ENCODE measurements at places on chromosomes 12 and 14. TPM values are rescaled to one million over a fixed set of nuclear protein-coding genes. Genes with fewer than 3 reads are reported as not detected.

- DNase-seq = no peak
Measured at GRCh38 chr12:117486840-117487659, 125.6 kb upstream of the NOS1 start.

- DNase-seq = no peak
Measured at GRCh38 chr12:11085419-11085818, 6.7 kb downstream of the TAS2R43 start.

PSME1 gene
- 401 TPM for total RNA-seq

CIROP gene
- not detected for total RNA-seq

GPR84 gene
- total RNA-seq = 2.0 TPM

DNA sequence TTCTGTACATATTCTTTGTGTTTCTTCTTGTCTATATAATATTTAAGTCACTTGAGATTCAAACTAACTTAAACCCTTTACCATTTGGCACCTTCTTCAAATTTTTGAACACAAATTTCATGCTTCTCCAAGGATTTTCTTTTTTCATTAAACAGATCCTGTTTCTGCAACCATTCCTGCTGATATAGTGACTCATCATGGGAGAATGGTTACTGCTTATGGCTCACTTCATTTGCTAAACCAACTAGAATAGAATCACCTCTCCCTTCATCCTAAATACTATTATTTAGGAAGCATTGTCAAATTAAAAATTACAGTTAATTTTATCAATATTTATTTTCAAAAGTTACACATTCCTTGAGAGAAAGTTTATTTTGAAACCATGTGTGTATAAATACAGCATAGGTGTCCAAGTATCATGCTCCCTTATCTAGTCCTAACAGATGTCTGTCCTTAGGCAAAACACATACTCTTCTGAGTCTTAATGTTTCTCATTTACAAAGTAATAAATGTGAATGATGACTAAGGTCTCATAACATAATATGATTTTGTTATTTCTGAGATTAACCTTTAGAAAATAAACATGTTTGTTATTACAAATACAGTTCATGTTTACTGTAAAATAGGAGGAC, 40.7 kb downstream of the PLCZ1 start:
- no peak for DNase-seq

DNA sequence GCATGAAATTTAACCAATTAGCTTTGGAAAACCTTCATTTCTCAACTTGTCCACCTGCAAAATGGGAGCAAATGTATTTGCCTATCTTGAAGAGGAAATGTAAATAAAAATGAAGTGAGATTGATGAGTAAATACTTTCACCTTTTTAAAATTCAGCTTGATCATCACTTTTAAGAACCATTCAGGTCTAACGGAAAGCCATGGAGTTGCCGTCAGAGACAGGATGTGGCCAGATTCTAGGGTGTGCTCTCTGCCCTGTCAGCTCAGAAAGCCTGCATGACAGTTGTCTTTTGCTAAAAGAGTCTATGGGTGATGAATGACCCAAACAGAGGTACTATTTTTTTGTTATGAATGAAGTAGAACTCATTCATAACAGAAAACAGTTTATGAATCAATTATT, 104.3 kb upstream of the SLC35F4 start:
- DNase-seq = no peak

DNA sequence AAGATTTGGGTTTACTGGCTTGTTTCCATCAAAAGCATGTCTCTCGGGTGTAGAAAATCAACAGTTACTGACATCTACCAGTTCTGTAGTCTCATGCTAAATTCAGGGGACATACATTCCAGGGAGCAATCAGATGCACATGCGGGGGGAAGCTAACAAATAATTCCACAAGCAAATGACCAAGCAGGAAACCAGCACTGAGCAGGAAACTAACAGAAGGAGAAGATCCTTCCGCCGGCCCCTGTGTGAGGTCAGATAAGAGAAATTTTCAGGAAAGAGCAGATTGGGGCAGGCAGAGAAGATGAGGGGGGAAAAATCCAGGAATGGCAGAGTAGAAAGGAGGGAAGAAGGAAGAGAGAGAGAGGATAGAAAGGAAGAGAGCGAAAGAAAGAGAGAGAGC, 127.6 kb upstream of the TMCC3 start:
- no peak for DNase-seq

DNA sequence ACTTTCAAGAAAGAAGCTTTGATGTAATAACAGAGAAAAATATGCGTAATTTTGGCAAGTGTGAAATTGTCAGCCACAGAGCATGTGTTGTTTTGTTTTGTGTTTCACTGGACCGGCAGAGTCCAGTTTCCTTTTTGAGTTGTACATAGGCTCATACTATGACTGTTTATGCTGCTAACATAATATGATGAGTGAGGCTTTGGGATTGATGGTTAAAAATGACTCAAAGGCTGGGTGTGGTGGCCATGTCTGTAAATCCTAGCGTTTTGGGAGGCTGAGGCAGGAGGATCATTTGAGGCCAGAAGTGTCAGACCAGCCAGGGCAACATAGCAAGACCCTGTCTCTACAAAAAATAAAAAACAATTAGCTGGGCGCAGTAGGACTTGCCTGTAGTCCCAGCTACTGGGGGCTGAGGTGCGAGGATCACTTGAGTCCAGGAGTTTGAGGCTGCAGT, 487.9 kb downstream of the PCNX1 start:
- DNase-seq = no peak

DNA sequence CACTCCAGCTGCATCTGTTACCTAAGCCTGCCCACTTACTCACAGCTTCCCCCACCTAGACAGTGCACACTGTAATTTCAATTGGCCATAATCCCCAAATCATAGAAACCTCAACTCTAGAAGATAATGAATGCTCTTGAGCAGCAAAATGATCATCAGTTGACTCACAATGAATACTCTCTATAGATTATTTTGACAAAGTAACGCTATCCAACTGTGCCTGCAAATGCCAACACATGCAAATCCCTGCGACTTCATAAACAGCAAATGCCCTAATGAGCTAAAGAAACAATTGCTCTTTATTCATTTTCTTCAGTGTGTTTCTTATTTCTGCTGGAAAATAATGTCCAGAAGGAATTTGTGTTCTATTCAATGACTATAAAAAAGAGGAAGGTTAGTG, 319.5 kb downstream of the PAWR start:
- no peak for DNase-seq

- DNase-seq = no peak
Measured at GRCh38 chr12:52306731-52307130, 14.5 kb downstream of the KRT83 start.

- DNase-seq = no peak
Measured at GRCh38 chr12:111122458-111122878, 202.1 kb upstream of the MYL2 start.

GRCh38 chr12:71135812-71136176, 22.0 kb downstream of the TSPAN8 start:
- DNase-seq = no peak

GPR135 gene
- total RNA-seq = 2.1 TPM

ATN1 gene
- total RNA-seq = 29.9 TPM

DNA sequence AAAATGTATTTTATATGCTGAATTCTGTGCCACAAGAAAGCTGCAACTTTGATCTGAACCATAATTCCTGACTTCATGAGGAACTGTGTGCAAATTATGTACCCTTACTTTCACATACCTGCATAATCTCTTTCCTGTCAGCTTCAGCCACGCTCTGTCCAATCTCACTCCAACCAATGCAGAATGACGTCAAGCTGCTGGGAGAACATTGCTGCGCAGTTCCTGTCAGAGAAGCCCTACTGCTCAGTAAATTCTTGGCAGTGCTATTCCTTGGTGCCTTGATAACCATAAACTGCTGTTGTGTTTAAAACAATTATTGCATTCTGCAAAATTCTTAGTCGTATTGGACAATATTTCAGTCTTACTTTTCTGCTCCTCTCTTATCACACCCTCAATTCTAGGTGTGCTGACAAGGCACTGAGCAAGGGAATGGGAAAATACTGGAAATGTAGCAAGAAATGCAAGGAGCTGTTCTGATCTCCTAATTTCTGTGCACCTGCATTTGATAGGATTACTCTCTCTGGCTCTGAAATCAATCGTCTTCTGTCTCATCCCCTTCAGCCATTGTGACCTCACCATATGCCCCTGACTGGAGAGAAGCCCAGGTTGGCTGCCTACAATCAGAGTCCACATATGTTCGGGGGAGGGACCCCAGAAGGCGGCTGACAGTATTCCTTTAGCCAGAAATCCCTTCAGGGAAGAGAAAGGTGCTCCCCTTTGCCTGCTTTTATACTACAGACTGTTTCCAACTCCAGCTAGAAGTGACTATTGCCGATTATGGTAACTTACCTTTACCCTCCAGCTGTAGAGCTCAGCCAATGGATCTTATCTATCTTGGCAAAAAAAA, 274.9 kb upstream of the NOVA1 start:
- no peak for DNase-seq

RTL1 gene
- total RNA-seq = not detected
